C1 segment of cervical spinal cord (tissue), 14 donors: ENCODE measurements at places on chromosomes 4 and X.

GRCh38 chrX:40444798-40445496 lies 135.8 kb upstream of the ATP6AP2 start:
- DNase-seq = no peak

GRCh38 chr4:158238575-158238974 lies 28.3 kb downstream of the TMEM144 start:
- DNase-seq = no peak

DNA sequence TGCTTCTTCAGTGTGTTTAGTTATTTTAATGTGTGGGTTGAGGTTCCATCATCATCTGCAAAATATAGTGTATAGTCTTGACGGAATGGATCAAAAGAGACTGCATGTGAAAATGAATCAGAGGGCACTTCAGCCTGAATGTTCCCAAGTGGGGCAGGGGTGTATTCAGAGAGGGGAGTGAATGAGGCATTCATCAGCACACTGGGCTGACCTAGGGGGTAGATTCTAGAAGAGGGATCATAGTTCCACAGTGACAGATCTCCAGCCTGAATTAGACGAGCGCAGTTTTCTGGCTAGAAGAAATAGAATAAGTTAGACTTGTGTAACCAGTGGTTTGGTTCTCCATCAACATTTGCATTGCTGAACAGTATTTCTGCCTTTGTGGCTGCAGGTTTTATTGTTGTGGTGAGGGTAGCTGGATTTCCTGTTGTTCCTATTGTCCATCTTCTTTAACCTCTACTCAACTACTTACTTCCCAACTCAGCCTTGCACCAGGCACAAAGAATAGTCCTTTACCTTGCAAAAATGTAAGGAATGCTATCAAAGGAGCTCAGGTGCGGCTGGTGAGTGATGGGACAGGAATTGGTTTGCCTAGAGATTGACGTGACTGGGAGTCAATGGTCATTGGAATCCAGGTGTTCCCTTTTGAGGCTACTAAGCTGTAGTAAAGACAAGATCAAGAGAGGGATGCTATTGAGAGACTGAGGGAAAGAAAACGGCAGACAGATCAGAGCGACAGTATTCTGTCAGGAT lies 50.9 kb downstream of the NAP1L5 start:
- no peak for DNase-seq

DNA sequence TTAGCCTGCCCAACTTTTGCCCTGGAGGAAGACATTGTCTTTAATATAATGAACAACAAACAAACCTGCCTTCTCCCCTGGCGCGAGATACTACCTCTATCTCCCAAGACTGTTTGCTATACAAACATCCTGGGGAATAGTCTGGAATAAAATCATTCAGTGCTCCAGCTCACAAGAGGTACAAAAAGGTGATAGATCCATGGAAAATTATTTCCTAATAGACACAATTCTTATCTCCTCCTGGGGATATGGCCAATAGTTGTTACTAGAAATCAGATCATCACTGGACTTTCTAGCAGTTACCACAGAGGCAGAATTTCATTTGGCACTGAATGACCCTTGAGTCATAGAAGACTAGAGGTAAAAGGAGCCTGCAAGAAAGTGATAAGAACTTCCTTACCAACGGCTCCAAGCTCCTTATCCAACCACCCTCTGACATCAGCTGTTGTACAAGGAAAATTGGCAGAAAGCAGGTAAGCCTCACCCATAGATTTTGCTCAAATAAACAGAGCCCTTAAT lies 38.1 kb downstream of the MID1 start:
- DNase-seq = no peak

- no peak for DNase-seq
These were observed 192.3 kb upstream of the ANKRD50 start for GRCh38 chr4:124904723-124905388.

DNA sequence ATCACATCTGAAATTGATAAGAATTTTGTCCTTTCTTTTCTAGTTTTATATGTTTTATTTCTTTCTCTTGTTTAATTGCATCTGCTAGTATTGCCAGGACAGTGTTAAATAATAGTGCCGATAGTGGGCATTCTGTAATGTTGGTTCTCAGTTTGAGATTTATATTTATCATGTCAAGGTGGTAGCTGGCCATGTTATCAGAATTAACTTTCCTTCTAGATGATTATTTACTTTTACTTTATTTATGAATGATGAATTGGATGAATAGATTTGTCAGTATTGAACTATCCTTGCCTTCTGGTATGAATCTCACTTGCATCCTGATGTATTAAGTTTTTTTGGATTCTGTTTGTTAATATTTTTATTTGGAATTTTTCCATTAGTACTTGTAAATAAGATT lies 42.7 kb downstream of the METAP1 start:
- no peak for DNase-seq

GRCh38 chr4:115883847-115884246 lies 770.4 kb upstream of the NDST4 start:
- no peak for DNase-seq

GRCh38 chrX:40853816-40854123 lies 118.4 kb upstream of the MED14 start:
- DNase-seq = no peak

GRCh38 chr4:141669501-141669900 lies 33.1 kb downstream of the IL15 start:
- no peak for DNase-seq

DNA sequence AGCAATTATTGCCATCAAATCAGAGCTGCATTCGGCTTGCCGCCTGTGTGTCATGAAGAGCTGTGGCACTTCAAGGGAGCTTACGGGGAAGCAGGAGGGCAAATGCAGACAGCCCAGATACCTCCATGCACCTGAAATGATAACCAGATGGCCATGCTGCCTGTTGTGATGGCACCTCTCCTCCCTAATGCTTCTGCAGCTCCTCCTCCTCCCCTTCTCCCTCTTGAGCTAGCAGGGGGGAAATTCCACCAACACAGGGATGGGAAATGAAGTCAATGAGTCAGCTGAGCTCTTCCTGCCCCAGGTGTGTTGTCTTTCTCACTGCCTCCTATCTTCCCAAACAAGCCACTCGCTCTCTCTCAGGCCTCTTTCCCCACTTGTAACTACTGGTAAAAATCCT lies 565.0 kb downstream of the BCOR start:
- DNase-seq = peak; percentile 45

GRCh38 chrX:138709886-138710791 lies 1.4 kb downstream of the FGF13 start:
- no peak for DNase-seq

GRCh38 chrX:41001327-41001726 lies 83.9 kb upstream of the USP9X start:
- DNase-seq = no peak

DNA sequence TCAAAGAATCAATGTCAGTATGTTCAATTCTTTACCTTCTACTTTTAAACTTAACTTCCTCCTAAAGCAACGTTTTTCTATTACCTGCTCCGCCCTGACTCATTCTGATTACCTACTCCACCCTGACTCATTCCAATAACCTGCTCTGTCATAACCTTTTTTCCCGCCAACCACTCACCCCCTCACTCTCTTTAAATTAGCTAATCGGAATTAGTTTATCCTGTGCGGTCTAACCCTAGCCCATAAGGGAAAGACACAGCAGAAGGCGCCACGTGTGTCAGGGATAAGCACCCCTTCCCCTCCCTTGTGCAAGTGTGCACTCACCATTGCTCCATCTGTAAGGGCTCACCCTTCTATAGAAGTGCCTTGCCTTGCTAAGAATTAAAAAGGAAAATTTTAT lies 64.4 kb downstream of the EIF4E start:
- DNase-seq = no peak

DNA sequence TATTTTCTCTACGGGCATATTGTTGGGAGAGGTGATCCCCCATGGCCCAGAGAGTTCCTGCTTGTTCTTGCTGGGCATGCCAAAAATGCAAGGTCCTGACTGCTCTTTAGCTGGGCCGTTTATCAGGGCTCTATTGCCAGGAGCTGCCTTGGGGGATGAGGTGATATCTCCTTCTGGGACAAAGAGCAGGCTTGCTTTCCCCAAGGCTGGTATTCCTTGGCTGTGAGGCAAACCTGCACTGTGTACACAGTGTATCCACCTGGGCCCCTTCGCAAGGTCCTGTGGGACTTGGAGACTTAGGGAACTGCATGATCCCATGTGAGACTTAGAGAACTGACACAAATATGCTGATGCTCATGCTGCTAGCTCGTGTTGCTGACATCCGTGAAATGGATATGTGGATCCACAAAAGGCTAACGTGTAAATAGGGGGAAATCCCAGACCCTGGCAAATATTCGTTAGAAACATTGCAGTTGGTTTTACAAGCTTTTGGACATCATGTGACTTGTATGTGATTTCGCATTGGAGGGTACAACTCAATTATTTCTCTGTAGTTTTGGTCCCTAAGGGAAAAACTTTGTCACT lies 24.4 kb upstream of the ZFX start:
- no peak for DNase-seq
